ENCODE measurements at places on chromosomes 3 and 15. TPM values are rescaled to one million over a fixed set of nuclear protein-coding genes. Genes with fewer than 3 reads are reported as not detected.

- no peak for DNase-seq
These were observed 16.6 kb downstream of the CSRNP1 start for GRCh38 chr3:39136533-39137434.

GRCh38 chr3:140007081-140007480 is 72.1 kb downstream of the CLSTN2 start:
- no peak for DNase-seq

Gene CRYGS
- 10.4 TPM for polyA plus RNA-seq

DNA sequence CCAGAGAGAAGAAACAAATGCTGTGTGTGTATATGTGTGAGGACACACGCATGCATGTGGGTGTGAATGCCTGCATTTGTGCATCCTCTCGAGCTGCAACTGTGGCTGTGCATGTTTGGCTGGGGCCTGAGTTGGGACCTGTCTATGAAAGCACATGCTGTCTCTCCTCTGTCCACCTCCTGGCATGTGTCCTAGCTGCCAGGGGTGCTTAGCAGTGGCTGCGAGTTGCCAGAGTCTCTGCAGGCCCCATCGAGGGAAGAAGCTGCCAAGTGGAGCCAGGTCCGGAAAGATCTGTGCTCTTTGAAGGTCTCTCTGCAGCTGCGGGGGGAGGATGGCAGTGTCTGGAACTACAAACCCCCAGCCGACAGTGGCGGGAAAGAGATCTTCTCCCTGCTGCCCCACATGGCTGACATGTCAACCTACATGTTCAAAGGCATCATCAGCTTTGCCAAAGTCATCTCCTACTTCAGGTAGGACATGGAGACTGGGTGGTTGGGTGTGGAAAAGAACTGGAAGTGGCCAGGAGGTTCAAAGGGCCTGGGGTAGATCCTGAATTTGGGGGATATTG is 30.7 kb downstream of the NR1I2 start:
- DNase-seq = no peak

Gene CTXN2
- not detected for polyA plus RNA-seq

Measured in right lung (tissue), 10 donors.